Adipocyte (in vitro differentiated cells): ENCODE measurements at places on chromosomes 3 and 15.

GRCh38 chr3:129365296-129366136, 62.9 kb downstream of the EFCAB12 start:
- DNase-seq, result no peak

- DNase-seq, result no peak
Measured at GRCh38 chr15:82712036-82712435, 2.4 kb upstream of the AP3B2 start.

GRCh38 chr3:126340943-126341754, 16.1 kb downstream of the KLF15 start:
- DNase-seq, result no peak

GRCh38 chr3:138879541-138880380, 45.0 kb upstream of the PIK3CB start:
- no peak for DNase-seq

DNA sequence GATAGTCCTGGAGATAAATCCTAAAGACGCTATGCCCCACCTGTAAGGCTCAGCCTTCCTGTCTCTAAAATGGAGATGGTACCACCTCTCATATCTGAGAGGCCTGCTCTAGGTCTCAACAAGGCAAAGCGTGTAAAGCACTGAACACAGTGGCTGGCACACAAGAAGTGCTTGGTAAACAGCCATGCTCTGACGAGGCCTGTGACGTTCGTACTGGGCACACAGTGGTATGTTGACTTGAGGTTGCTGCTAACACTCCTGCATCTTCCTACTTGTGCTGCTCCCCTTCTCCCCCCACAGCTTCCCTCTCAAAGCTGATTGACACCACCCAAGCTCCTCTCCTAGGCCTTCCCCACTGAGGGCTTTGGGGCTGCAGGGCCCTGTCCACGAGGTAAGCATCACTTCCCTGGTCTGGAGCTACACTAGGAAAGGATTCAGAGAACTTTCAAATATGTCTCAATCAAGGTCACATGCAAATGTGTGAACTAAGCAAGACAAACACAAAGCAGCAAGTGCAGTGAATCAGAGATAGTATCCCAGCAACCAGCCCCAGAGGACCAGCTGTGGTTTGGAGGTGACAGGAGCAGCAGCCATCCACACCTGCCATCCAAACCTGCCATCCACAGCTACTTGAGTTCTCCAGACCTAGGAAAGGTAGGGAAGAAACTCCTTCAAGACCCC, 177.5 kb downstream of the STT3B start:
- no peak for DNase-seq

GRCh38 chr3:38136777-38137614, at the start of gene ACAA1:
TSS of gene ACAA1 (minus strand) at chr3:38137127. CDS start at chr3:38137035, 92 bp downstream.
- peak; percentile 100 for DNase-seq

GRCh38 chr15:67915461-67916374, 75.9 kb upstream of the RNU6-1 start:
- DNase-seq, result peak; percentile 62

- peak; percentile 19 for DNase-seq
Measured at GRCh38 chr3:194760494-194761137, 74.9 kb downstream of the FAM43A start.

DNA sequence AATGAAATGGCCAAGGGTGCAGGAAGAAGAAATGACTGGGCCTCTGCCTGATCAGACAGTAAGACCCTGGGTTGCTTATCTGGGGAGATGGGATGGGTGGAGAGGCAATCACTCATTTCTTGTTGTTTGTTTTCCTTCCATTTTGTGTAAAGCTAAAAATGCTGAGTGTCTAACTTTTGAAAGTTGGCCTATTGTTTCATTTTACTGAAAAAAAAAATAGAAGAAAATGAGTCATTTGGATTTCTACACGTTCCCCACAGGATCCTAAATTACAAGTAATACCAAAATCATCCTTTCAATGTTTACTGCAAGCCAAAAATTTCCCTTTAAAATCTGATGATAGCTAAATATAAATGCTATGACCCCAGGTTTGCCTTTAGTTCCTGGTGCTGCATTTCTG, 30.6 kb downstream of the PTX3 start:
- peak; percentile 56 for DNase-seq

DNA sequence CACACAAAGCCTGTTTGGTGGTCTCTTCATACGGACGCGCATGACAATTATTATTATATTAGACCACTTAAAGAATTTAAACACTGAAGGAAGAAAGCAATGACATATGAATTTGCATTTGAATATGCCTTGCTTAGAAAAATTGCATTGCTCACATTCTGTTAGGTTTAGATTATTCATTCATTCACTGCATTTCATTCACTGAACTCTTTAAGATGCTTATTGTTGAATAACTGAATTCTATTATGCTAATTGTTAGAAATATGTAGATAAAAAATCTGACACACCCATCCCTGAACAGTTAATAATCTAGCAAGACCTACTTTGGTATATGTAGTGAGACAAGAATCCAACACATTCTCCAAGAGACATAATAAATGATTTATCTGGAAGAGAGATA, 94.4 kb upstream of the PEX5L start:
- no peak for DNase-seq

GRCh38 chr15:64950888-64951287, 38.8 kb downstream of the SPG21 start:
- DNase-seq, result no peak

DNA sequence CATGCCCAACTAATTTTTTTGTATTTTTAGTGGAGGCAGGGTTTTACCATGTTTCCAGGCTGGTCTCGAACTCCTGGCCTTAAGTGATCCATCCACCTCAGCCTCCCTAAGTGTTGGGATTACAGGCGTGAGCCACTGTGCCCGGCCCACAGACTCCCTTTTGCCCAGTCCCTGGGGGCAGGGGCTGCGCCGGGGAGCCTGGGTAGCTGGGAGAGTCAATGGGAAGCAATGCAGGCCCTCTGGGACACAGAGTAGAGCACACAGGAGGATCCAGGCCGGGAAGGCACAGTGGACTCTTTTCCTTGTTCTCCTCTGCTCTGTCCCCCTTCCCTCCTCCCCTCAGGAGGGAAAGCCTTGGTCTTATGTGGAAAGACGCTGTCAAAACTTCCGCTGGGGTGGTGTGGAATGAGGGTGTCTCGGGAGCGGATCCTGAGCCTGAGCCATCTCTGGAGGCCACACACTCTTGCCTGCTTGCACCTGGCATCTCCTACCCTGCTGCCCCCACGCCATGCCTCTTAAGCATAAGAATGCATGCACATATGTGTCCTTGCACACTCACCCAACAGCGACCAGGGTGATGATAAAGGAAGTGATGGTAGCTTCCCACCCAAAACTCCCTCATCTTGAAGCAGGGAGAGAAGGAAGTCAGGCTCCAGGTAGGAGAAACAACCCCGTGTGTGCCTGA, 11.9 kb upstream of the PRKCD start:
- no peak for DNase-seq

DNA sequence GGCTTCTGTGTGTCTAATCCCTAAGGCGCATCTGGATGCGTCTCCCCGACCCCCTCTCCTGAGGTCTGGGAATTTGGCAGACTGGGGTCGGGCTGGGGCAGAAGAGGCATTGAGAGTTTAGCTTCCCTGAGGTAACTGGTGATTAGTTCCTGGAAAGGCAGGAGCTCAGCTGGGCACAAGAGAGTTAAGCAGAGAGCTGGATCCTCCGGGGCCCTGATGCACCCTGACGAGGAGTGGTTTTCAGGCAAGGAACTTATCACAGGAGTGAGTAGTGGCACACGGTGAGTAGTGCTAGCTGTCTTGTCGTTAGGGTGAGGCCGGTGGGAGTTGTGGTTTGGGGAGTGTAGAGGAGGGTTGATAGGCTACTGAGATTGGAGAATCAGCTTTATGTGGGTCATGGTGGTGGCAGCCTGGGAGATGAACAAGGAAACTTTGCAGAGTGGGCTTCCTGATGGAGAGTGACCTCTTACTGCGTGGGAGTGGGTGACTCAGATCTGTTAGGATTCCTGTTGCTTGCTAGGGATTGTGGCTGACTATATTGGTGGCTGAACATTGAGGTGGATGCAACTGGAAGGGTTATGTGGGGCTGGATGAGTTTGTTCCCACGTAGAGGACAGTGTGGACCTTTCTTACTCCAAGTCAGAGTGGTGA, 897 bp downstream of the RAD54L2 start:
- peak; percentile 72 for DNase-seq

- no peak for DNase-seq
Measured at GRCh38 chr3:184745526-184745925, 33.7 kb upstream of the MAGEF1 start.

DNA sequence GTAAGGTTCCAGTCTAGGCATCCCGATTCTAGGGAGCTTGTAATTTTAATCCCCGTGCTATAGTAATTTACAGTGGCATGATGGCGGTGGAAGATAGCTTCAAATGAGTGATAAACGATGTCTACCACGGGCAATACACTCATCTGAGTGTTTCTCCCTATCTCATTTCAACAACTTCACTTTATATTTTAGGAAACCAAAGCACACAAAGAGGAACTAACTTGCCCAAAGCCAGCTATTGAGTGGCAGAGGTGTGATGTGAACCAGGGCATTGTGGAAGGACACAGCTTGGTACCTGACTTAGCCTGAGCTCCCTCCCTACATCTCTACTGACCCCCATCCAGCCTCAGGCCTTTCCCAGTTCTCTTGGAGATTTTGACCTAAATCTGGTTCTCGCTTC, 16.9 kb upstream of the FILIP1L start:
- no peak for DNase-seq

DNA sequence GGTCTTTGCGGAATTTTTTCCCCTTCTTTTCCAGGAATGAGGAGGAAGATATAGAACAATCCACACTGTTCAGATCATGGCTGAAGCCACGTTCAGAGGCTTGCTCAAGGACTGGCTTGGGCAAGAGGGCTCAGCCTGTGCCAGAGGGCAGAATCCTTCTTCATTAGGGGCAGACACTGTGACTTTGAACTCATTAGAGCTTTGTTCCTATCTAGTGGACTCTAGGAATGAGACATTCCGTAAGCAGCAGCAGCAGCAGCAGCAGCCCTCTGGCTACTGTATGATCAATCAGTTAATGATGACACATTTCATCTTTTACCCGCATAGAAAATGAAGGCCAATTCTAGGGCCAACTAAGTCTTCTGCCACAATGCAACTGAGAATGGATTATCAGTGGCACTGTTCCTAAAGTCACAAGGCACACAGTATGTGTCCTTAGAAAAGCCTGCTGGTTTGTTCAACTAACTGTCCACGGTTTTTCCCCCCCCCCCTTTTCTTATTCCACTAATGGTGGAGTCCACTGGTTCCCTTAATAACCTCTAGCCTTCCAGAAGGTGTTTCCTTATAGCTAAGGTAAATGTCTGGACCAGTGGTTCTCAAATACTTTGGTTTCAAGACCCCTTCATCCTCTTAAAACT, 1.7 kb upstream of the RAB8B start:
- DNase-seq, result no peak

GRCh38 chr3:31502803-31503221, 29.9 kb upstream of the STT3B start:
- DNase-seq, result no peak

GRCh38 chr3:123090728-123091531, 24.1 kb downstream of the PDIA5 start:
- DNase-seq, result no peak

GRCh38 chr15:48981941-48982340, 18.2 kb upstream of the SHC4 start:
- DNase-seq, result peak; percentile 22

DNA sequence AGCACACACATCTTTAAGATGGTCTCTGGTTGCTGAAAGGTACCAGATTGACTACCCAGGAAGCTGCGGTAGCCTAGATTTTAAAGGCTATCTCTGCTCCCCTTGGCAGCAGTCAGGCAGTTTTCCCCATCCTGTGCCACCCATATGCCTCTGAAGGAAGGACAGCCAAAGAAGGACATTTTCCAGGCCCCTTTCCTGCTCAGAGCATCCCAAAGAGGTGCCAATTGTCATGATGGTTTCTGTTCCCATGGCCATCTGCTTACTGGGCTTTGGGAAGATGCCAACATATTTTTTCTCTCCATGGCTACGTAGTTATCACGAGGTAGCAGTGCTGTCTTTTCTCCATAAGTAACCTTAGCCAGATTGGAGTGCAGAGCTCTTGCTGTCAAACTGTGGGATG, 39.7 kb downstream of the UNC13C start:
- DNase-seq, result no peak

GRCh38 chr3:195038161-195038560, 232.8 kb downstream of the XXYLT1 start:
- no peak for DNase-seq

- no peak for DNase-seq
Measured at GRCh38 chr3:31936420-31937060, 44.5 kb downstream of the OSBPL10 start.

GRCh38 chr3:180707896-180708295, 28.6 kb upstream of the CCDC39 start:
- DNase-seq, result no peak

- DNase-seq, result no peak
Measured at GRCh38 chr15:34243226-34243625, 18.4 kb downstream of the EMC4 start.

DNA sequence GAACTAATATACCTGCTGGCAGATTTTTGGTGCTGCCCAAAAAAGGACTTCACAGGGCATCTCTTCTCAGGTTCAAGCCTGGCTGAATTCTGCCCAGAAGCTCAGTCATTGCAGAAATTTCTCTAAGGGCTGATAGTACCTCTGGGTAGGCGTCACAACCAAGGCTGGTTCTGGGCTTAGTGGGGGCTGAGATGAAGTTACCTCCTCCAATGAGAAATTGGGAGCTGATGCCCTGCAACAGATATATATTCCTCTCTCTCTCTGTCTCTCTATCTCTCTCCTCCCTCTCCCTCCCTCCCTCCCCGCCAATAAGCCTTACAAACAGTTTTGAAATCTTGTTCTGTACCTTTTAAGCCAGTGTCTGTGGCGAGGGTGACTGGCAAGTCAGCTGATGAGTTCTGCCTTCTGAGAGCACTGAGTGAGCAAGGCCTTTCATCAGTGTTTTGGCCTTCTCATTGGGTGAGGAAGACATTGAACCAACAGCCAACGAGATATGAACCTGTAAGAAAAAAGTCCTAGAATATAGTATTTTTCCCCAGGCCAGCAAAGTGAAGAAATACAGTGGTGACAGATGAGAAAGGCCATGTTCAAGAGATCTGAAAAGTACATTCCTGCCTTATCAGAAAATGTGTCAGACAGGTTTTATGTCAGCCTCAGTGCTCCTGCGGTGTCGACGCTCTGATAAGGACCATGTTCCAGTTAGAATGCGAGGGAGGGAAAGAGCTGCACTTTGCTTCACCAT, 45.5 kb downstream of the TMEM39A start:
- DNase-seq, result no peak

DNA sequence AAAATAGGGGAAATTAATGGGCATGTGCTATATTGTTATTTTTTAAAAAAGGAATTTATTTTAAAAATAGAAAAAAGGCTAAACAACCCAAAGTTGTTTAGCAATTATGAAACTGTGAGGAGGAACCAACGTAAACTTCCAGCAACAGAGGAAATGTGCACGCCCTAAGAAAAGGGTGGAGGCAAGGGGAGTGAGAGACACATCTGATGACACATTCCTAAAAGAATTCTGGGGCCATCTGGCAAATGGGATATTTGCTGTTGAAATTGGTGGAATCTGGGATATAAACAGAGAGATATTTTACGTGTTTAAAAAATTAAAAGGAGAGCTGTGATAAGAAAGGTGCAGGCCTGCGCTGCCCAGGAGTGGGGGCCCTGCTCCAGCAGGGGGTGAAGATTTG, 50.8 kb upstream of the MUC13 start:
- DNase-seq, result peak; percentile 87

GRCh38 chr15:49649987-49650386, 29.1 kb downstream of the DTWD1 start:
- DNase-seq, result no peak

GRCh38 chr3:47685037-47685436, 96.7 kb downstream of the SMARCC1 start:
- no peak for DNase-seq
